GM12878 (cell line): ENCODE measurements at places on chromosomes 13 and 19.
A peak's percentile ranks its signal among the peaks of the same experiment; 100 is the strongest.

DNA sequence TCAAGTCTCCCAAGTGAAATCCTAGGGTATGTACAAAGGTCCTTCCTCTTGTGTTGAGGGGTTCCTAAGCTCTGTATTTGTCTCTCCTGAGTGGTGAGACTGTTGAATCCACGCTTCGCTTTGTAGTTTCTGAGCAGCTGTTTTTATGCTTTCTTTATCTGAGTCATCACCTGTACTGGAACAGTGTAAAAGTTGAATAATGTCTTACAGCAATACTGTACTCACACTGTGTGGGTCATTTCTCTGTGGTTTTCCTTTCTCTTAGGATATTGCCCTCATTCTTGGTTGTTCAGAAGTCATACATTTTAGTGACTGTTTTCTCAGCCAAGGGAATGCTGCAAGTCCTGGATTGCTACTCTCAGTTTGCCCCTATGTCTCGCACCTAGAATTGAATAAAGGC, 1596.6 kb downstream of the SLITRK5 start:
- no peak for DNase-seq

- DNase-seq, result no peak
Observed at GRCh38 chr13:30712536-30713532, 22.5 kb upstream of the ALOX5AP start.

GRCh38 chr19:14000691-14001375, 5.3 kb downstream of the RFX1 start:
- no peak for DNase-seq

GRCh38 chr13:30685987-30686386, 49.4 kb upstream of the ALOX5AP start:
- DNase-seq, result no peak

- DNase-seq, result no peak
Observed at GRCh38 chr13:113545455-113545930, 39.1 kb upstream of the TFDP1 start.

GRCh38 chr19:17052439-17052838, 22.8 kb downstream of the HAUS8 start:
- no peak for DNase-seq

DNA sequence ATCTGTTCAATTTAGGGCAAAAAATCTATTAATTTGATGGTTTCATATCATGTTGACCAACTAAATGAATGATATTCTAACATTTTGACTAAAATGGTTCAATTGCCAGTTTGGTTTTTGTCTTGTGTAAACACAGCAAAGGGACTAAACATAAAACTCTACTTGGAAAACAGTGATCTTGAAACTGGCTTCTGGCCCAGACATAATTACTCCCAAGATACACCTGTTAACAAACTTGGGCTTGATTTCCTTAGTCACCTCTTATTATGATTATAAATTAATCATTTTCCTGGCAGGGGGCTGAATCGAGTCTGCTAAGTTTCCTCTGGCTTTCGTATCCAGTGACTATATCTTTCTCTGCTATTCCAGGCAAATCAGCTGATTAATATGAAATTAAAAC, 78.0 kb upstream of the OXGR1 start:
- DNase-seq, result no peak

DNA sequence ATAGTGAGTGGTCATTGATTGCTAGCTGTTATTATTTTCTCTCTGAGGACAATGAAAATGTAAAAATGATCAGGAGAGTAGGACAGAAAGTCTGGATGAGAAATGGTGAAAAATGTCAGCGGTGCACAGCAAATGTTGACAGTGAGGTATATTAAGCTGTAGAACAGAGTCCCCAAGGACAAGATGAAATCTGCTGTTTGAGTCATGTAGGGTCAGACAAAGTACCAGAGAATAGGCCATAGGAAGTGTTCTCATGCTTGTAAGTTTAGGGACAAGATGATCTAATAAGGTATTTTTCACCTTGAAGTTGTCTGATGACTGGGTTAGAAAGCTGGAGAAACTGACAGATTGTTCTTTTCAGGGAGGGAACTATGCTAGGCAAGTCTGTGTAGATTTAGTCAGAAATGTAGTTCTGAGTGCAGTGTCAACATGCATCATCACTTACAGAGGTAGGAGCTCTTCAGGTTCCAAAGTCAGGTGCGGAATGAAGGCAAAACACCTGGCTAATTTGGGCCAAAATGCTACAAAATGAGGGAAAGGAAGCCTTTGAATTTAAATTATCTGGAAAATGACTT, 369.3 kb downstream of the DLEU7 start:
- DNase-seq, result no peak

DNA sequence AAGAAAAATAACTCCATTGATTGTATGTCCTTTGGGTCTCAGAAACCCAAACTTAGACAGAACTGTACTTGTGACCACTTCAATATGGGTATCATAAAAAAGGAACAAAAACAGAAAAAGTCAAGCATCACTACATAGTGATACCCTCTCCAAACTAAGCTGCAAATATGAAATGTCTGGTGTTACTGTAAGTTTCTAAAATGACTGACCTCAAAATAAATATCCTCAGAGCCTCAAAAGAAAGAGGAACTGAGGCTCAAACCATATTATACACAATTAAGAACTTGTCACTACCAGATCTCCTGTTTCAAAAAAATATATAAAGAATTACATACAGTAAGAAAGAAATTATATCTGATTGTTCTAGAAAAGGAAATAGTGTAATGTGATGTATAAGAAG, 787.9 kb upstream of the KLHL1 start:
- no peak for DNase-seq

DNA sequence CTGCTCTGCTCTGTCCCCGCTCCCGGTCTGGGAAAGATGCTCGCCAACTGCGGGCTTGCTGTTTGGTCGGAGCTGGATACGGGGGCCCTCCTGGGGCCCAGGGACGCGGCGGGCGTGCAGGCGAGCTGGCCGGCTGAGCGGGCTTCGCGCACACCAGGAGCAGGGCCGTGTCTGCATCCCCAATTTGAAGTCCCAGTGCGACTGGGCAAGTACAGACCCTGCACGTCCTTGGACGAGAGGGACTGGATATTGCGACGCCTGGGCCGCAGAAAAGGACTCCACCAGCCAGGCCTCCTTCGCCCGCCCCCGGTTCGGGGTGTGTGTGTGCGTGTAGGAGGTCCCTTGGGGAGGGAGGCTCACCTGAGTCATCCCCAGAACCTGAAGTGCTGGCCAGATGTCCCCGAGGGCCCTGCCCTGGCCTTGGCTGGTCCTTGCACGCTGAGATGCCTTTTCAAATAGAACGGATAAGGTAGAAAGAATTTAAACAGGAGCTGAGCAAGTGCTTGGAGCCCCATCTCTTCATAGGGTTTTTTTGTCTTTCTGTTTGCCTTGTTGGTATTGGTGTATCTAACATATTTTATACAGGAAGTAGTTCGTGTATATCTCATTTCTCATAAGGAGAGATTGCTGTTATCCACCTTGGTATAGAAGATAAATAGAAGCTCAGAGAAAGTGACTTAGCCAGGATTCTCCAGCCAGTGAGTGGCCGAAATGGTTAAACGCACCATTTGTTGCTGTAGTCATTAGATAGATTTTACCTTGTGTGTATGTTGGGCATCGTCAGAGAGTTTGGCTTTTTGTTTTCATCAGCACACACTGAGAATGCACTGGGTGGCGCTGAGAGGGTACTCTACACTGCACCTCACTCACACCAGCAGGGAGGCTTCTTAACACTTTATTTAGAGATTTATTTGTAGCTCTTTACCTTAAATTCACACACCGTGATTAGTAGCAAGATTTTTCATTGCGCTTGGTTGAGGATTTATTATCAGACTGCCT, 1.1 kb downstream of the NAXD start:
- DNase-seq, result no peak

- DNase-seq, result no peak
Observed at GRCh38 chr19:43596842-43597461, 557 bp downstream of the ZNF576 start.

GRCh38 chr19:3142292-3142670, 6.4 kb downstream of the GNA15 start:
- DNase-seq, result no peak

DNA sequence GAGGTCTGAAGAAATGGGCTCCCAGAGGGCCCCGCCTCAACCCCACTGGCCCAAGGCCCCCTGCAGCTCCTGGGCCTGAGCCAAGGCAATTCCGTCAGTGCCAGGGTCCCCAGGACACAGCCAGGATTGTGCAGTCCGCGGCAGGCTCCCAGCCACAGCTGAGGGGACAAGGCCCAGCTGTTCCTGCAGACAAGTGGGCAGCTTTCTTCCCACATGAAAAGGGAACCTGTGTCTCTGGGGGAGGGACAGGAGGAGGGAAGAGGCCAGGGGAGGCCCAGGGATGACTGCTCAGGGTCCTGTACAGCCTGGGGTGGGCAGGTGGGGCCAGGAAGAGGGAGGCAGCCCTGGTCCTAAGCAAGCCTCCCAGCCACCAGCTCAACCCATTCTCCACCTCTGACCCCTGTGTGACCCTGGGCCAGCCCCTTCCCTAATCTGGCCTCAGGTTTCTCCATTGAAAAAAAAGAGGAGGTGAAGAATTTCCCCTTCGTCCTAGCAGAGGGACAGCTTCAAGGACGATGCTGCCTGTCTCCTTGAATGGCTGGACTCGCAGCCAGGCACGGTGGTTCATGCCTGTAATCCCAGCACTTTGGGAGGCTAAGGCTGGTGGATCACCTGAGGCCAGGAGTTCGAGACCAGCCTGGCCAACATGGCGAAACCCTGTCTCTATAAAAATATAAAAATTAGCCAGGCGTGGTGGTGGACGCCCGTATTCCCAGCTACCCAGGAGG, 20.5 kb upstream of the VSTM2B start:
- no peak for DNase-seq

DNA sequence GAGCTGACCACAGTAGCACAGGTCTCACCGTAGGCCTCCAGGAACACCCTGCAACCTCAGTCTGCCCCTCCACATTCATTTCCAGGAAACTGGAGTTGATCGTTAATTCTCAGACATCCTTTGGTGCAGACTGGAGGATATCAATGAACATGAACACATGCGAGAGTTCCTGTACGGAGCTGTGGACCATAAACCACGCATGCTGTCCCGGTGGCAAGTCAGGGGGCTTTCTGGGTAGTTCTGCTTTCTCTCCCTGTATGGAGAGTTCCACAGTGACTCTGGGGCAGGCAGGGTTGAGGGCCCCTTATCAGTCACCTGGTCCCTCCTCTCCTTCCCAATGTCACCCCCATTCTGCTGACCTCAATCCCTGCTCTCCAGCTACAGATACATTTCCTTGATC, 55.5 kb upstream of the URI1 start:
- DNase-seq, result no peak

GRCh38 chr19:16078759-16079707, 2.7 kb downstream of the TPM4 start:
- peak; percentile 94 for DNase-seq

DNA sequence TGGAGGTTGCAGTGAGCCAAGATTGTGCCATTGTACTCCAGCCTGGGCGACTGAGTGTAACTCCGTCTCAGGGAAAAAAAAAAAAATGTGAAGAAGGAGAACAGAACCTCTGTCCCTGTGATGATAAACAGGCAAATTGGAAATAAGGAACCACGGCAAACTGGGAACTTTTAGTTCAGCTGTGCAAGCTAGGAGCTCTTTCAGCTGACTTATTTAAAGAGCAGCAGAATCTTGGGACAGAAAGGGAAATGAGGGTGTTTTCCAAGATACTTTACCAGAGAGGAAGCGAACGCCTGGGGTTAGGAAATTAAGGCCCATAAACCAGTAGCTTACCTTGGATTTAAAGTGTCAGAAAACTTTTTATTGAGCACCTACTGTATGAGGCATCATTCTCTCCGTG, 3.0 kb upstream of the UPF1 start:
- DNase-seq, result no peak

DNA sequence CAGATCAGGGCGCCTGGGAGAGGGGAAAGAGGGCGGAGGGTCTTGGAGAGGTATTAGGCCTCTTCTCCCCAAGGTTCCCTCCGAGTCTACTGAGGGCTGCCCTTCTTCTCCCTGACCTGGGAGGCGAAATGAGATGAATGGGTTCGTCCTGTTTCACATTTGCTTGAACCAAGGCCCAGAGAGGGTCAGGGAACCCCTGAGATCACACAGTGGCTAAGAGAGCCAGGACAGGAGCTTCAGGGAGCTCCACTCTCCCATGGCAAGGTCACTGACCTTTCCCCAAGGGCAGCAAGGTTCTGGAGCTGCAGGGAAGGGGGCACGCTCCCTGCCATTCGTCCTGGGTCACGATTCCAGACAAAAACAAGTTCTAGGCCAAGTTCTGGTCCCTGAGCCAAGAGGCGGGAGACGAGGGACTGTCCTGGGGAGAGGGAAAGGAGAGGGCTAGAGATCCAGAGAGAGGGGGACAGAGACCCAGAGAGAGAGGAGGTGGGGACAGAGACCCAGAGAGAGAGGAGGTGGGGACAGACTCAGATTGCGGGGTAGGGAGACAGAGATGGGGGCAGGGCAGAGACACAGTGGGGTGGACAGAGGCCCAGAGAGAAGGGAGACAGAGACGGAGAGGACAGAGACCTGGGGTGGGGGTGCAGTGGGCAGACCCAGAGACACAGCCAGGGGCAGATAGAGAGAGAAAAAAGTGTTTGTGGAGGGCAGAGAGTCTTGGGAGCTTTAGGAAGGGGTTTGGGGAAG, 541 bp downstream of the ASPDH start:
- no peak for DNase-seq

DNA sequence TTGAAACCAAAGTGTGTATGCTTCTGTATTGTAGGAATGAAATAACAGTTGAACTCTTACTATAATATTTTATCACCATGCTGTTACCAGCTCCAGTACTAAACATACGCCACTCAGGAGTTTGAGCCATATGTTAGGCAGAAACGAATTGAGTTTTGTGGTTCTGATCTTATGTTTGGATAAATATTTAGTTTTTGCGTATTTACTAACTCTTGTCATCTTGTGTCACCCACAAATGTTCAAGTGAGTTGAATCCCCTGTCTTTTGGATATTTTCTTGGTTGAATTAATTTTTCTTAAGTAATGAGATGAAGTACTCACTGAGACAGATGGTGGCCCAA, 1.5 kb downstream of the FNDC3A start:
- DNase-seq, result no peak

- DNase-seq, result no peak
Observed at GRCh38 chr13:93872786-93873347, 606.6 kb downstream of the DCT start.

GRCh38 chr19:14366529-14366928, 14.7 kb upstream of the ADGRE5 start:
- peak; percentile 98 for DNase-seq

- DNase-seq, result no peak
Observed at GRCh38 chr19:1401138-1401888, at the start of gene GAMT. Gene GAMT (minus strand): TSS chr19:1401542. CDS start chr19:1401476, 66 bp downstream.

GRCh38 chr13:97019236-97019635, 25.0 kb upstream of the OXGR1 start:
- no peak for DNase-seq

GRCh38 chr13:29489650-29490560, 105.6 kb downstream of the SLC7A1 start:
- DNase-seq, result no peak
